ENCODE measurements at places on chromosomes 16 and 17.
A peak's percentile ranks its signal among the peaks of the same experiment; 100 is the strongest.

DNA sequence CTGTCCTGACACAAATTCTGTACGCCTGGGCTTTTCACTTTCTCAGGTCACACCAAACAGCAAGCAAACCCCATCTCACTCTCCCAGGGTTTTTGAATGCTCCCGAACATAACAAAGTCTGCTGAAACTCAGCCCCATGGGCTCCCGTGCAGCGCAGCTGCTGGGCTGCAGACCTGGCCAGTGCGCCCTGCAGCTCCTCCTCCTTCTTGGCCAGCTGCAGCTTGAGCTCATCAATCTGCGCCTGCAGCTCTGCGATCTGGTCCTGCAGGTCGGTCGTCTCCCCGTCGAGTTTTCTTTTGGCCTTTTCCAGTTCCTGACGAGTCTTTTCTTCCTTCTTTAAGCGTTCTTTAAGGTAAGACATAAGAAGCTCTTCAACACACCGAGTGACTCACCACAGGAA lies 70.5 kb downstream of the NDEL1 start:
- no peak for DNase-seq

DNA sequence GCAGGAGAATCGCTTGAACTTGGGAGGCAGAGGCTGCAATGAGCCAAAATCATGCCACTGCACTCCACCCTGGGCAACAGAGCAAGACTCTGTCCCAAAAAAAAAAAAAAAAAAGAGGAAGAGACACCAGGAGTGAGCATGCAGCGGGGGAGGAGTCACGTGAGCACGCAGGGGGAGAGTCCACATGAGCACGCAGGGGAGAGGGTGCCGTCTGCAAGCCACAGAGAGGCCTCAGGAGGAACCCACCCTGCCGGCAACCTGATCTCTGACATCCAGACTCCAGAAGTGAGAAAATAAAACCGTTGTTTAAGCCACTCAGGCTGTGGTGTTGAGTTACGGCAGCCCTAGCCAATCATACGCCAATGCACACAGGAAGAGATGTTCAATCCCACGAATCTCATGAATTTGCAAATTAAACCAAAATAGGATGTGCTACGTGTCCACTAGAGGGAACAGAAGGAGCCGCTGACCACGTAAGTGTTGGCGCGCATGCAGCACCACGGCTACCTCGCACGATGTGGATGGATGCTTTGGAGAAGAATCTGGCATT lies 42.2 kb downstream of the CCDC57 start:
- DNase-seq = no peak

- DNase-seq = no peak
These were observed 10.0 kb upstream of the SLC38A10 start for GRCh38 chr17:81305051-81305630.

DNA sequence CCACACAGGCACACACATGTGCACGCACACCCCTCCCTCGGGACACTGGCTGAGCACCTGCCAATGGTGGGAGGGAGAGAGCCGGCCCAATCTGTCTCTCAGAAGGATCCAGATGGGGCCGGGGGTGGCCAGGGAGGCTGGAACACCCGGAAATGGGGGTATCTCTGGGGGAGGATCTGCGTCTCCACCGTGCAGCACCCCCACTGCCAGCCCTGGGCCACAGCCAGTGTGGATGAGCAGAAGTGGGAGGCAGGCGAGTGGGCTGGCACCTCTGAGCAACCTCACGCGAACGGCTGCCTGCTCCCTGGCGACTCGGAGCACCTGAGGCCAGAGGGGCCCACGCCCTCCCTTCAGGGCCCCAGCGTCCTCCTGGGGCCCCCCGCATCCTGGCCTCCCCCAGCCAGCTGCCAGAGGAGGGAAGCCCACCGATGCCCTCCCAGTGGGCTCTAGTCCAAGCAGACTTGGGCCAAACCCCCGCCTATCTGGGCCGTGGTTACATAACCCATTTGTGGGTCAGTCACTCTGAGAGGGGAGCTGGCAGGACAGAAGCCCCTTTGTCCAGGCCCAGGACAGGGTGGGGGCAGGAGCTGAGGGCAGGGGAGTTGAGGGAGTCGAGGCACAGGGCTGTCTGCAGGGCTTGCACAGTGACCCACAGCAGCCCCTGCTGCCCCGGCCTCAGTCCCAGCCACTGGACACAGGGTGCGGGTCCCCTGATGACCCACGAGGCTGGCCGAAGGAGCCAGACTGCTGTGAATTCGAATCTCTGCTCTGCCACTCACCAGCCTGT lies 5.6 kb downstream of the CASKIN1 start:
- no peak for DNase-seq

- no peak for DNase-seq
These were observed 8.1 kb downstream of the RPL19 start for GRCh38 chr17:39208136-39208535.

DNA sequence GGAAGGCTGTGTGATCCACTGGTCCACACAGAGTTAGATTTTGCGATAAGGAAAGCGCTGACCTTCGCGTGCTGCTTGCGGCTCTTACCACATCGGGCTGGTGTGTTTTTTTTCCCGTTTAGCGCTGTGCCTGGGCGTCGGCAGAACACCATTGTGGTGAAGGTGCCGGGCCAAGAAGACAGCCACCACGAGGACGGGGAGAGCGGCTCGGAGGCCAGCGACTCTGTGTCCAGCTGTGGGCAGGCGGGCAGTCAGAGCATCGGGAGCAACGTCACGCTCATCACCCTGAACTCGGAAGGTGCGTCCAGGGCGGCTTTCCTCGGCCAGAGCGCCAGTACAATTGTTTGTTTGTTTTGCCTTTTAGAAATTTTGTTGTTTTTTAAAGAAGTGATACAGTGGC lies 54.7 kb downstream of the BANP start:
- no peak for DNase-seq

DNA sequence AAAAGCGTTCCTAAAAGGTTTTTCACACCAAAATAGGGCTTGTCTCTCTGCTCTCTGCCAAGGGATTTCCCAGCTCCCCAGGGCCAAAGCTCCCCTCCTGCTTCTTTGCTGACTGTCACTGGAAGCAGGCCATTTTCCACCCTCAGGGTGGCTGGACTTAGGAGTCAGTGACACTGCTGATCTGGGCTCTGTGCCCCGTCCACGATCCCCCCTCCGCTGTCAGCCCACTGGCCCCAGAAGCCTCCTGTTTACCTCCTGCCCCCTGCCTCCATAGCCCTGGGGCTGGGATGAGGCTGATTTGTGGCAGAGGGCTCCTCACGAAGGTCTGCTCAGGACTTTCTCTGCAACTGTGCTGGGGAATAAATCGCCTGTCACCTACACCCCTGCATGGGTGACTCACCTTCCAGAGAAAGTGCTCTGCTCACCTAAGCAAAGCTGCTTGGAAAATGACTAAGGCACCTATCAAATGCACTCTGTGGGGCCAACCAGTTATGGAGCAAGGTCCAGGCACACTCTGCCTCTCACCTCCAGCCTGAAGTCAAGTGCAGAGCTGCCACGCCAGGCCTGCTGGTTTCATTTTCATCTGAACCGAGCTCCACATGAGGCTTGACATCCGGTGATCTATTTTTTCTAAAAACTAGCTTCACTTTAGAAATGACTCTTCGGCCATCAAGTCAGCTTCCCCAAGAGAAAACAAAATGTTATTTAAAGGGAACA lies 4.9 kb downstream of the MAP3K14 start:
- DNase-seq = peak; percentile 58
